ENCODE measurements at places on chromosomes 16 and 17.
A peak's percentile ranks its signal among the peaks of the same experiment; 100 is the strongest.

DNA sequence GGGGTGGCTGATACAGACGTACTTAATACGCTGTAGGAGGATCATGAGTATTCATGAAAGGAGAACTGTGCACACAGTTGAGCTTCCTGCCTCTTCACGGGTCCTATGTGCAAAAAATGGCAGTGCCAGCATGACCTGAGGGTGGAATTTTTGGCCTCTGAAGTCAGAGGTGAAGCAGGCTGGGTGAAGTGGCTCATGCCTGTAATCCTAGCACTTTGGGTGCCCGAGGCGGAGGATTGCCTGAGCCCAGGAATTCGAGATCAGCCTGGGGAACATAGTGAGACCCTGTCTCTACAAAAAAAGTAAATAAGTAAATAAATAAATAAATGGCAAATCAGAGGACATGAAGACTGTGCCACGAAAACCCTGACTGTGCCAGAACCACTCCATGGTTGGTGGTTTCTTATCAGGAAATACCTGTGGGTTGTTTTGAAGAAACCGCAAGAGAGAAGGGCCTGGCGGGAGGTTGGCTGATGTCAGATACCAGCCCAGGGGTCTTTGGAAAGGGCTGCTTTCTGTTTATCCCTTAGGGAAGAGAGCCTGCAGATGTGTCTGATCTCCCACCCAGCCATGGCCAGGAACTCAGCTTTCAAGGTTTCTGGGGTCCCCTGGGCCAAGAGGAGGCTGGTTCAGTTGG lies 3.4 kb downstream of the ASPSCR1 start:
- DNase-seq: peak; percentile 85

DNA sequence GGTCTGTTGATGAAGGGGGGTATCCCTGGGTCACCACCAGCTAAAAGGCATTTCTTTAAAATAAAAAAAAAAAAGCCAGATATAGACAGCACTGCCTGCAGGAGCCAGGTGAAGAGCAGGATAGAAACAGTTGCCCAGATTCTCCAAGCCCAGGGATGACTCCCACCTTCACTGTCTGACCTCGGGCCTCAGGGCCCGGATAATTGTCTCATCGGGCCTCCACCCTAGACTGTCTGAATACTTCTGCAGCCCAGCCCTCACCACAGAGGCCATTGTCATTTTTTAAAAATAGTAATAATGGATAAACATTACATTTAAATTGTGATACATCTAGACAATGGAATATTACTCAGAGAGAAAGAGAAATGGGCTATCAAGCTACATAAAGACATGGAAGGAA lies 92.8 kb upstream of the TNRC6C start:
- no peak for DNase-seq

GRCh38 chr17:41722231-41722630 lies 10.1 kb downstream of the GAST start:
- no peak for DNase-seq

- peak; percentile 36 for DNase-seq
These were observed 9.6 kb downstream of the DCTN5 start for GRCh38 chr16:23650674-23651416.

DNA sequence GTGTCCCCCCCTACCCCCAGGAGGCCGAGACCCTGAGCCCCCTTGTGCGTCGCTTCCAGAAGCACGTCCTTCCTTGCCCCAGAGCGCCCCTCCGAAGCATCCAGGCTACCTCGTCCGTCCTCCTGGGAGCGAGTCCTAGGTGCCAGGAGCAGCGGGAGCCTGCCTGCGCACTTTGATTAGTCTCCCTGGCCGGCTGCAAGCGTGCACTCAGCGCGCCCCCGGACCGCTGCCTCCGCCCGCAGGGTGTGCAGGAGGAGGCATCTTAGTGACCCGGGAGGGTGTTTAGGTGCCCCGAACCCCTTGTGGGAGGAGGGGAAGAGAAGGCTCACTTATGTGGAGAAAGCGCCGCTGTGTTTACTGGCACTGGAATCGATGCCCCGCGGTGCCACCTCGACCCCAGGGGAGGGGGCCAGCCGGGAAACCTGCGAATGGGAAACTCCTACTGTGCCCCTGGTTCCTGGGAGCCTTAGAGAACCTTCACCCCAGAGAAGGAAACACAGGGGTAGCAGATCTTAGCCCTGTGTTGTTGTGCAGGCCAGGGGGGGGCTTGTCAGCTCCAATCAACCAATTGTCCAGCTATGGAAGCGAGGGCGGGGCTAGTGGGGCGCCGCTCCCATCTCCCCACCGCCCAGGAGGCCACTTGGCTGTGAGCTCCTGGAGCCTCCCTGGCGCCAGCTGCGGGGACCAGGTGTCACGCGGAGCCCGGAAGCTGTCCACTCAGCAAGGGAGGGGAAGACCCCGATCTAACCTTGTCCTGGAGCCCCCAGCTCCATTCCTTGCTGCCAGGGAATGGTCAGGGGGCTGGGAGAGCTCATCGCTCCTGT lies 922.8 kb upstream of the EEF2KMT start:
- no peak for DNase-seq

DNA sequence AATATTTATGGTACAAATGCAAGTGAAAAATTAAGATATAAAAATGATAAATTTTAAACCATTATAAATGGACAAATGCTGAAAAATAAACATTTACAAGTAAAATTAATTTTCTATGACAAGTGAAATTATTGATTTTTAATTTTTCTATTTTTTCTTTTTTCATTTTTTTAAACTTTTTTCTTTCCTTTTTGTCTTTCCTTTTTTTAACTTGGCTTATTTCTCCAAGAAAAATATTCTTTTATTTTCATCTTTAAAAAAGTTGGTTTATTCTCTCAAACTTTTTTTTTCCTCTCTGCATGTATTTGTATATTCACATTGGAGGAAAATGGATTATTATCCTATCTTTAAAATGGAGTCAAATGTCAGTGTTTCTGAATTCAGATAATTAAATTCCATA lies 3.9 kb upstream of the IGF2BP1 start:
- DNase-seq: no peak

- peak; percentile 89 for DNase-seq
These were observed at the start of gene SPAG7 for GRCh38 chr17:4967539-4968485. SPAG7 (minus strand) TSS chr17:4967817; CDS start chr17:4967804, 13 bp downstream.

DNA sequence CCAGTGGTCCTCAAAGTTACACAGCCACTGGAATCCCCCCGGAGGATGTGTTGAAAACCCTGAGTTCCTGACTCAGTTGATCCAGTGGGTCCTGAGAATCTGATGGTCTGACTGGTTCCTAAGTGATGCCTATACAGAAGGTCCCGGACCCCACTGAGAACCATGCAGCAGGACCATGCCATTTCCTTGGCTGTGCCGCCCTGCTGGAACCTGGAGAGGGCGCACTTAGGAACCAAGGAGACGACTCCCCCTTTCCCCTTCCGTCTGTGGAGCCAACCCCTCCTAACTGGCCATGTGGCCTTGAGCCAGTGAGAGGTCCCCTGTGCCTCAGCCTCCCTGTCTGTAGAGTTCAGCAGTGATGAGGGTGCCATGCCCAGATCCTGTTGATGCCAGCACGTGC lies 22.0 kb downstream of the C16orf74 start:
- no peak for DNase-seq

DNA sequence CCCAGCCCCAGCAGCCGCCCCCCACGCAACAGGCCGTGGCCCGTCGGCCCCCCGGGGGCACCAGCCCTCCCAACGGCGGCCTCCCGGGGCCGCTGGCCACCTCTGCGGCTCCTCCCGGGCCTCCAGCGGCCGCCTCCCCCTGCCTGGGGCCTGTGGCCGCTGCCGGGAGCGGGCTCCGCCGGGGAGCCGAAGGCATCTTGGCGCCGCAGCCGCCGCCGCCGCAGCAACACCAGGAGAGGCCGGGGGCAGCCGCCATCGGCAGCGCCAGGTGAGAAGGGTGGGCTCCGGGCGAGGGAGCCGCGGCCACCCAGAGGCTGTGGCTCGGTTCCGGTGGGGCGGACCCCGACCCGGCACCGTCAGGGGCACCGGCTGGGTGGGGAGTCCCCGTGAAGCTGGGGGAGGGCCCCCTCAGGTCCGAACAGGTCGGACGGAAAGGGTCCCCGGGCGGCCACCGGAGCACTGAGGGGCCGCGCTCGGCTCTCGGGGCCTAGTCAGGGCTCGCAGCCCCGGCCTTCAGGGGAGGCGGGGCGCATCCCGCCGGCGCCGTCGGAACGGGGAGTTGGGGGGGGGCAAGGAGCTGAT lies 583 bp downstream of the ATXN2L start:
- no peak for DNase-seq

GRCh38 chr17:72882426-72882825 lies 210.1 kb downstream of the SLC39A11 start:
- no peak for DNase-seq

GRCh38 chr16:66176731-66177130 lies 189.8 kb upstream of the CDH5 start:
- DNase-seq: no peak

DNA sequence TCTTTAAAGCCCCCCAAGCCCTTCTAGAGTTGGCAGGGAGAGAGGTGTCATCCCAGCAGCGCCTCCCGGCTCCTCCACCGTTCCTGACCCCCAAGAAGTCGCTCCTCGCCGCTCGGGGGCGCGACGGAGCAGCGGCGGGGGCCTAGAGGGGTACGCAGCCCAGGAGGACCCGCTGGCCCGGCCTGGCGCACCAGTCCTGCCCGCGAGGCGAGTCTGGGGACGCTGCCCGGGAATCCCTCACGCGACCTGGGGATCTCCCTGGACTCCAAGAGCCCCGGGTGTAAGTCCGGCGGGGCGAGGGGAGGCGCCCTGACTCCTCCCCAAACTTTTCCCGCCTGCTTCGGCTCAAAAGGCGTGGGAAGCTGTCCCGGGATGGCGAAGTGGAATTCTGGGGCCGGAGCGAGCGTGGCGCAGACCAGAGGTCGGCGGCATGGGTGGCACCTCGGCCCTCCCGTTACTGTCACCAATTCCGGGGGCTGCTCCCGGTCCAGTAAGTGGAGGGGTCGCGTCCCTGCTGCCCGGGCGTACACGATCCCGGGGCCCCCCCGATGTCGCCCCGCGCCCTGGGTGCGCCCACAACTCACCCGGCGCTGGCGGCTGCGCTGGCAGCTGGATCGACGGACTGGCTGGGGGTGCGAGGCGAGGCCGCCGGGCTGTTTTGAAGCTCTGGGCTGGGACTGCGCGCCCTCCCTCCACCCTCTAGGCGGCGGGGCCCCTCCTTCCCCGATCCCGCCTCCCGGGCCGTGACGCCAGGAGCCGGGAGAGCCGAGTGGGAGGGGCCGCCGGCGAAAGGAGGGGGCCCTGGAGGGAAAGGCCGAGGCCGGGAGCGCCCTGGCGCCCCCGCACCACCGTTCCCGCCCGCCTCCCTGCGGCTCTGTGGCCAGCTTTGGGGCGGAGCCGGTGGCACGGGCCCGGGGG lies at the start of gene EMP2:
EMP2 (minus strand) TSS at position 634 of the 918 bp plus-strand sequence. CDS start 32,981 bp downstream, outside the sequence.
- DNase-seq: peak; percentile 79

DNA sequence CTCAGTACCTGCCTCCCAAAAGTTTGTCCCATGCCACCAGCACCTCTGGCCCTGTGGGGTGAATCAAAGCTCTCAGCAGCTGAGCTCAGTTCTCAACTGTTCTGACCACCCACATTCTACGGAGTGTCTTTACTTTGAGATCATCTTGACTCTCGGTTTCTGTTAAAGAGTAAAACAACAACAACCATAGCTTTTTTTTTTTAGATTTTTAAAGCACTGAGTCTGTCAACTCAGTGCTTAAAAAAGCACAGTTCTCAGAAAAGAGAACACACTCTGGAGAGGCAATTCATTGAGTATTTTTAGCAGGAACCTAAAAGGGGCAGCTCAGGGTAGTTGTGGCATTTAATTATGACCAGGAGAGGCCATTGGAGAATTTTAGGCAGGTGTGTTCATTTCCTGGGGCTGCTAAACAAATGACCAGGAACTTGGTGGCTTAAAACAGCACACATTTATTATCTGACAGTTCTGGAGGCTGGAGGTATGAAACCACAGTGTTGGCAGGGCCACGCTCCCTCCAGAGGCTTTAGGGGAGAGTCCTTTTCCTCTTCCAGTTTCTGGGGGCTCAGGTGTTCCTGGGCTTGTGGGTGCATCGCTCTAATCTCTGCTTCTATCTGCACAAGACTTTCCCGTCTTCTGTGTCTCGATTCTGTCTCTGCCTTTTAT lies 6.7 kb upstream of the WFIKKN2 start:
- DNase-seq: no peak

- no peak for DNase-seq
These were observed 16.4 kb downstream of the CLEC10A start for GRCh38 chr17:7063518-7064094.

GRCh38 chr17:64259922-64260321 lies 3.1 kb downstream of the TEX2 start:
- peak; percentile 68 for DNase-seq

DNA sequence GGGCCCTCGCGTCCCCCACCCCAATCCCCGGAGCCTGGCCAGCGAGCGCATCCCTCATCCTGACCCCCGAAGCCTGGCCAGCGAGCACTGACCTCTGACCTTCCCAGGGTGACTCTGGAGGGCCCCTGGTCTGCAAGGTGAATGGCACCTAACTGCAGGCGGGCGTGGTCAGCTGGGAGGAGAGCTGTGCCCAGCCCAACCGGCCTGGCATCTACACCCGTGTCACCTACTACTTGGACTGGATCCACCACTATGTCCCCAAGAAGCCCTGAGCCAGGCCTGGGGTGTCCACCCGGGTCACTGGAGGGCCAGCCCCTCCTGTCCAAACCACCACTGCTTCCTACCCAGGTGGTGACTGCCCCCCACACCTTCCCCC lies 2.3 kb downstream of the TPSD1 start:
- DNase-seq: peak; percentile 11

DNA sequence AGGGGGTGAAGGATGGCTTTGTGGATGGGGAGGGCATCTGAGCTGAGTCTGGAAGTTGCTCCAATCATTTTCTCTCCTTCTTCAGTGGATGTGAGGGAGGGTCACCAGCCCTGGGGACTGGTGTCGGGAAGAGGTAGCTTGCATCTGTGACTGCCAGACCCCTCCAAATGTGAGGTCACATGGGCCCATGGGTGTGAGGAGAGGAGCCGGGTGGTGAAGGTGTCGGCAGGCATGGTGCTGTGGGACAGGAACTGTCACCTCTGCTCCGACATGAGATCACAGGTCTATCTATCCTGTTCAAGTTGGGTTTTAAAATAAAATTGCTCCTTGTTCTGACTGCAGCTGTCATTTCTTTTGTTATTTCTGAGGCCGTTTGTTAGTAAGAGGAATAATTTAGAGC lies 351.1 kb downstream of the CPPED1 start:
- DNase-seq: no peak
